Inflammatory macrophage treated with lipopolysaccharide for 4 hours (primary cell): ENCODE measurements at places on chromosomes 3 and 15.
A peak's percentile ranks its signal among the peaks of the same experiment; 100 is the strongest.

- no peak for DNase-seq
These were observed 35.4 kb downstream of the SLC28A2 start for GRCh38 chr15:45287390-45287956.

DNA sequence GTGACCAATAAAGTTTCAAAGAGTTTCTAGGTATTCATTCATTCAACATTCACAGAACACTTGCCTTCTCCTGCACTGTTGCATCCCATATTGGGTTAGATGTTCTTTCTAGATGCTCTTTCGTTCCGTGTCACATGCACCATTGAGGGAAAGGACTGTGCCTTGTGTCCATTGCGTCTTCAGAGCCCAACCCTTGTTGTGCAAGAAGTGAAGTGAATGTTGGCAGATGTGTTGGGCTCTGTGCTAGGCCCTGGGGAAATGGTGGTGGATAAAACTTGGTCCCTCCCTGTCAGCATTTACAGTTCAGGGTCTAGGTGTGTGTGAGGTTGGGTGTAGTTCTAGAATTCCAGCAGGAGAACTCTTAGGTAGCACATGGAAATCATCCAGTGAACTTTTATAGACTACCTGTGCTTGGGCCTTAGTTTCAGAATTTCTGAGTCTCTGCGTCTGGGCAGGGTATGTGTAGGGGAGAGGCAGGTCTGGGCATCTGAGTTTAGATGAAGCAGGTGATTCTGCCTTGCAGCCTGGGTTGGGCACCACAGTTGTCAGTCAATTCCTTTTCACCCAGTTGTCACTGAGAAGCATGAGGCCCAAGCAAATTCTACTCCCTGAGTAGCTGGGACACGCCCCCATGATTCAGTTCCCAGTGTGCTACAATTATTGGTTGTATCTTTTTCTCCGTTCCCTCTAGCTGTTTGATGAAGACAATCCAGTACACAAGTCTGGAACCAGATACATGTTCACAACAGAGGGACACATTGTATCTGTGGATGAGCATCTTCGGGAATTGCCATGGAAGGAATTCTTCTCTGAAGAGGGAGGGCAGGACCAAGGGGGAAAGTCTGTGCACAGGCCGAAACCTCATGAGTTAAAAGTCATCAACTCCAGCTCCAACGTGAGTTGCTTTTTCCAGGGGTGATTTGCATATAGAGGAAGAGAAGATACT, 25.4 kb downstream of the EDEM1 start:
- DNase-seq = no peak

- peak; percentile 40 for DNase-seq
These were observed 1.1 kb upstream of the RNU6-1 start for GRCh38 chr15:67840749-67841512.

- no peak for DNase-seq
These were observed 273.1 kb upstream of the ALCAM start for GRCh38 chr3:105093371-105094252.

DNA sequence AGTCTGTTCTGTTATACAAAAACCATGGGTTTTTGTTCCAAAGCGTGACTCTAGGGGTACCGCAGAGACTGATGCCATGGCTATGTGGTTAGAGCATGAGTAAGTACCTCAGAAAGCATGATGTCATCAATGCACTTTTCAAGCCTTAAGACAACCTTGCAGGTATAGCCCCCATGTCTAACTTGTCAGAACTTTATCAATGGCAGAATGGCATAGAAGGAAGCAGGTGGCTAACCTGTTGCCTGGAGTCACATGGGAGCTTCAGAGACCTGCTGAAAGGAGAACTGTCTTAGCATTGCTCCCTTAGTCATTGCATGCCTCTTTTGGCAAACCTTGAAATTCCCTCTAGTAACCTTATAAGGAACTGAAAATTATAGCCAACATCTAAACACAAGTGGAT, 52.5 kb downstream of the EOMES start:
- peak; percentile 69 for DNase-seq

DNA sequence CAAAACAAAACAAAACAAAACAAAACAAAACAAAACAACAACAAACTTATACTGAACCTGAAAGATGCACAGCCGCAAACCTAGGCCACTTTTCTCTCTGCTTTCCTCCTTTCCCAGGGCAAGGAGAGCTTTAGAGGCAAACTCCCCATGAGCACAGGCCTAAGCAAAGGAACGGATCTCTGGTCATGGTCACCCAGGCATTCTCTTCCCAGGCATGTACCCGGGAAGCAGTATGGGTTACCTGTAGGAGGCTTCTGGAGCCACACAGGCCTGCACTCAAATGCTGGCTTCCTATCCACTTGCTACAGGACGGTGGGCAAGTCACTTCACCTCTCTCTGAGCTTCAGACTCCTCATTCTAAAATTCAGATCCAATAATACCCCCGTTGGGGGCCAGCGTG, 171.8 kb downstream of the SMAD6 start:
- DNase-seq = no peak

DNA sequence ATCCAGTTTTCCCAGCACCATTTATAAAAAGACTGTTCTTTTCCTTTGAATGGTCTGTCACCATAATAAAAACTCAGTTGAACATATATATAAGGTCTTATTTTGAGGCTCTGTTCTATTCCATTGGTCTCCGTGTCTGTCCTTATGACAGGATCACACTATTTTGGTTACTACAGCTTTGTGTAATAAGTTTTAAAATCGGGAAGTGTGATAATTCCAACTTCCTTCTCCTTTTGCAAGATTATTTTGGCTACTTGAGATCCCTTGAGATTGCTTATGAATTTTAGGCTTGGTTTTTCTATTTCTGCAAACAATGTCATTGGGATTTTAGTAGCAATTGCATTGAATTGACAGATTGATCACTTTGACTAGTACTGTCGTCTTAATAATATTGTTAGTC, 35.7 kb downstream of the SACM1L start:
- peak; percentile 77 for DNase-seq

- peak; percentile 31 for DNase-seq
These were observed 133.2 kb upstream of the COL8A1 start for GRCh38 chr3:99505200-99505599.

- no peak for DNase-seq
These were observed 6.1 kb upstream of the SLC25A38 start for GRCh38 chr3:39376959-39377634.

- DNase-seq = peak; percentile 11
These were observed 41.2 kb downstream of the LIPC start for GRCh38 chr15:58472821-58473581.

- DNase-seq = peak; percentile 67
These were observed 18.6 kb upstream of the TICRR start for GRCh38 chr15:89556413-89557262.

DNA sequence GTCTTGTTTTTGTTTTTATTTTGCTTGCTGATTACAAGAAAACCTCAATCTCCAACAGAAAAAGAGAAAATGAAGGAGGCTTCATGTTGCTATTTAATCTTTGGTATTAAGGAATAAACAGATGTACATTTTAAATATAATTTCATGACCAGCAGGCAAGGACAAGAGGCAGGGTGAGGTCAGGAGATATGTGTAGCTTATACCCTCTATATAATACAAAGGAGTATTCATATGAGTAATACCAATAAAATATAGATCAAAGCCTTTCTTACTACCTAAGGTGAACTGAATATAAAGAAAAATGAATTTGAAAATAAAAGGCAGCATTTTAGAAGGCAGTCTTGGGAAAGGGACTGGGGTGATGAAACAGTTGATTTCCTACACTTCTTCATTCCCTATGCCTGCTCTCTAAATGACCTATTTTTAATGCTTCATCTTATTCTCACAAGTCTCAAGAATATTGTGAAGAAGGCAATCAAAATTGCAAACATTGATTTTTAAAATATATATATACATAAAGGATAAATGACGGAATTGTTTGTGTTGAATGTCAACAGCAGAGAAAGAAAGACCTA, 8.6 kb upstream of the CBLB start:
- peak; percentile 56 for DNase-seq

GRCh38 chr15:91522605-91523332, 330.7 kb upstream of the SLCO3A1 start:
- DNase-seq = no peak

GRCh38 chr3:78015856-78016255, 976.0 kb downstream of the ROBO2 start:
- no peak for DNase-seq

DNA sequence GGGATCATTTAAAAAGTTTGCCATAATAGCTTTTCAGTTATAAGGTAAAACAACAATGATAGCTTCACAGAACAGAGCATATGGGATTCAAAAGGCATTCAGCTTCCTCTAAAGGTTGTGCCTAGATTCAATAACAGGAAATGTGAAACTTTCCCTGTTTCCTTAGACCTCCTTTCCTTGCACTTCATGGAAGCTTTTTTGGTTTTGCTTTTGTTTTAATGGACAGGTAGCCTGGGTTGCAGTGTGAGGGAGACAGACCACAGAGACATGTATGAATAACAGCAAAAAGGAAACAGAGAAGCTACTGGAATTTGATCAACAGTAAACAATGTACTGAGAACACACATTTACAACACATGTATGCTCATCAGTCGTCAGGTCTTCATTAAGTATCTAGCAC, 2.3 kb upstream of the TNFAIP8L3 start:
- no peak for DNase-seq

GRCh38 chr3:136351351-136351750, 101.2 kb downstream of the PCCB start:
- no peak for DNase-seq

DNA sequence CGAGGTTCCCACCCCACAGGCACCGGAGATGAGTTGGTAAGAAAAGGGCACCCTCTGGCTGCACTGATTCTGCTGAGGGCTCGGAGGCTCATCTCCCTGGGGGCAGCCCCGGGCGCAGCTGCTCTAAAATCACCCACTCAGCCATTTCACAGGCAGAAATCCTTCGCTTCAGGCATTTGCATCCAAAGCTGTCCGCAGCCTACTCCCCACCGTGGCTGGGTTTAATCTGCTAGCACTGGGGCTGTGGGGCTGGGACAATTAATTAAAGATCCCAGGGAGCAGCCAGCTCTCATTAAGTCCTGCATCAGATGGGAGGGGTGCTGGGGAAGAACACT, 104.3 kb upstream of the PRR20G start:
- DNase-seq = no peak

DNA sequence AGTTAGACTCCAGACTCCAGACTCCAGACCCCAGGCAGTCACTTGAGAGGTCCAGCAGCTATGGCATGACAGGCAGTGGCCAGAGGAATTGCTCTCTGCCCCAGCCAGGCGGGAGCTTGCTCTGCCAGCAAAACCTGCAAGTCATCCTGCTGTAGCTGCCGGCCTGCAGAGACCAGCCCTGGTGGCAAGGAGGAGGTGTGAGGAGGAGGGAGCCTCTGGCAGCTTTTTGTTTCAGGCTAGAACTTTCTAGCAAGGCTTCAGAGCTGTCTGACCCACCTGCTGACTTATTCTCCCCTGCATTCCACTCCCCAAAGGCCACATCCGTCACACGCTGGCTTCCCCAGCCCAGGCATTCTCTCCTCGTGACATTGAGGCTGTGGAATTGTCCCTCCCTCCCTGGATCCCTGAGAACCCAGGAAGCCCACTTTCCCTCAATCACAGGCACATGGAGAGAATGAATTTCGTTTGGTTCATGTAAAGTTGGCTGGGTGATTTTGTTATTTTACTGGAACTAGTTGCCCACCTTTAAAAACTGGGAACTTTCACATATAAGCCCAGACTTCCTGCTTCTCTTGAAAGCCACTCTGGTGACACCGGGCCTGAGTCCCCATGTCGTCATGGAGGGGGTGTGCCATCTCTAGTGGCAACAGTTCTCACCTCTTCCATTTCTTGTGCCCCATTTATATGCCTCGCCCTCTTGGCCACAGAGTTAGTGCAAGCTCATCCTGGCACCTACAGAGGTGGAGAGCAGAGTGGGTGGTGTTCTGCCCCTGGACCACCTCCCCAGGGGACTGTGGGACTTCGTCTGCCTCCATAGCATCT, 82.7 kb downstream of the ABHD5 start:
- DNase-seq = peak; percentile 64

DNA sequence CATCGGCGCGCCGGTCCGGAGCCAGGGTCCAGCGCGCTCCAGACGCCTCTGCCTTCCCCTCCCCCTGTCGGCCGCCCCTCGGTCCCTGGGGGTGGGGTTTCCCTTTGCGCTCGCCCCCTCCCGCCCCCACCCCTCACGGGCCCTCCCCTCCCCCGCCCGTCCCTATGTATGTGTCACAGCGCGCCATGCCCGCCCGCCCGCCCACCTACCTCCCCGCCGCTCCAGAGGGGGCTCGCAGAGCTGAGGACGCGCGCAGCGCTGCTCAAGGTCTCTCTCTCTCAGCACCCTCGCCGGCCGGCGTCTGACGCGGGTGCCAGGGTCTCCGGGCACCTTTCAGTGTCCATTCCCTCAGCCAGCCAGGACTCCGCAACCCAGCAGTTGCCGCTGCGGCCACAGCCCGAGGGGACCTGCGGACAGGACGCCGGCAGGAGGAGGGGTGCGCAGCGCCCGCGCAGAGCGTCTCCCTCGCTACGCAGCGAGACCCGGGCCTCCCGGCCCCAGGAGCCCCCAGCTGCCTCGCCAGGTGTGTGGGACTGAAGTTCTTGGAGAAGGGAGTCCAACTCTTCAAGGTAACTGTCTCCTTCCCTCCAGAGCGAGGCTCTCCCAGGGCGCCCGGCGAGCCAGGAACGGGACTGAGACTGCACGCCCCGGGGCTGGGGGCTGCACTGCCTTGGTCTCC, at the start of gene ACAN:
TSS of gene ACAN (plus strand) at position 196 of the 679 bp plus-strand sequence. CDS start 32,771 bp downstream, outside the sequence.
- no peak for DNase-seq

DNA sequence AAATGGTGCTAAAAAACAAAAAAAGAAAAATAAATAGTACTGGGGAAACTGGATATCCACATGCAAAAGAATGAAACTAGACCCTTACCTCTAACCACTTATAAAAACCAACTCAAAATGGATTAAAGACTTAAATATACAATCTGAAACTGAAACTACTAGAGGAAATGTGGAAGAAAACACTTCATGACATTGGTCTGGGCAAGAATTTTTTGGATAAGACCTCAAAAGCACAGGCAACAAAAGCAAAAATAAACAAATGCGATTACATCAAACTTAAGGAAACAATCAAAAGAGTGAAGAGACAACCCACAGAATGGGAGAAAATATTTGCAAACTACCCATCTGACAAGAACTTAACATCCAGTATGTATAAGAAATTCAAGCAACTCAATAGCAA, 6.4 kb downstream of the IFT57 start:
- peak; percentile 38 for DNase-seq

- no peak for DNase-seq
These were observed 196.2 kb downstream of the TUSC7 start for GRCh38 chr3:116905794-116906193.

- peak; percentile 63 for DNase-seq
These were observed 32.8 kb downstream of the MYH15 start for GRCh38 chr3:108477511-108478147.

DNA sequence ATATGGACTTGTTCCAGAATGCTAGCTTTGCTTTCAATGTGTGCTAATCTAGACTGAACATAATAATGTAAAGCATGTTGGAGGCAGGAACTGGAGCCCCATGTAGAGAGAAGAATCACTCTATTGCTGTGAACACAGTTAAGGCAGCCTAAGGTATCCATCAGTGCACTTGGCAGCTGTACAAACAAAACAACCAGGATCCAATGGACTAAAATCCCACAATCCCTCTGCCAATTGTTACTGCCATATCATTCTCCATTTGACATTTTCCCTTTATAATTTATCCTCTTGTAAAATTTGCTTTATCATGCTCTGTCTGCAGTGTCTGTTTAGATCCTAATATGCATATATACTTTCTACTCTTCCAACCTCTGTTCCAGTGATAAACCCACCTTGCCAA, 756.8 kb upstream of the LMCD1 start:
- DNase-seq = no peak
